Activated T-helper 1 cell treated with anti-CD3 and anti-CD28 coated beads, Interleukin-2, amount 50 U/mL, for 16 hours (primary cell): ENCODE measurements at places on chromosomes 12 and 14.

DNA sequence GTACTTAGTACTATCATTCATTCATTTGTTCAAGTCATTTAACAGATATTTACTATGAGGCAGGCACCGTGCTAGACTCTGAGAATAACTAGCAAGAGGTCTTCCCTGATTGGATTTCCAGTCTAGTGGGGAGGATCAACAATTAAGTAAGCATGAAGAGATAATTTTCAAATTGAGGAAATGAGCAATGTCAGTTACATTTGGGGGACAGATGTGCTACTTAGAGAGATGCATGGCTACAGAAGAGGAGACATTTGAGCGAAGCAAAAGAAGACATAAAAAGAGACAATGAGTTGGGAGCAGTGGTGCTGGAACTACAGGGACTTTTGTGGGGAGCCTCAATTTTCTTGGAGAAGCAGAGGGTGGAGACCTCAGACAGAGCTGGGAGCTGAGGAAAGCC, 7.7 kb downstream of the KCNA5 start:
- no peak for DNase-seq

- no peak for DNase-seq
Measured at GRCh38 chr12:4663971-4664505, 15.1 kb downstream of the NDUFA9 start.

- no peak for DNase-seq
Measured at GRCh38 chr12:3533703-3534386, 42.8 kb downstream of the PRMT8 start.

DNA sequence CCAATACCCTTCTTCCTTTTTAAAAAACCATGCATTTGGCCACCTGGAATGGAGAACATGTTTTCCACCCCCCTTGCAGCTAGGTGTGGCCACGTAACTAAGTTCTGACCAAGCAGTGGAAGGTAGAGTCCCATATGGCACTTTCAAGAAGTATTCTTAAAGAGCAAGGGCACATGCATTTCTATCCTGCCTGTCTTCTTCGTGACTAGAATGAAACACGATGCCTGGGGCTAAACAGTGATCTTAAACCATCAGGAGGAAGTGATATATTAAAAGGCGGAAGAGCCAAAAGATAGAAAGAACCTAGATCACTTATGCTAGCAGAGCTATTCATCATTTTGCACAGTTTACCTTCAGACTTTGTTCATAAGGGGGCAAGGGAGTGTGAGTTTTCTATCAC, 16.0 kb upstream of the DDX11 start:
- no peak for DNase-seq

DNA sequence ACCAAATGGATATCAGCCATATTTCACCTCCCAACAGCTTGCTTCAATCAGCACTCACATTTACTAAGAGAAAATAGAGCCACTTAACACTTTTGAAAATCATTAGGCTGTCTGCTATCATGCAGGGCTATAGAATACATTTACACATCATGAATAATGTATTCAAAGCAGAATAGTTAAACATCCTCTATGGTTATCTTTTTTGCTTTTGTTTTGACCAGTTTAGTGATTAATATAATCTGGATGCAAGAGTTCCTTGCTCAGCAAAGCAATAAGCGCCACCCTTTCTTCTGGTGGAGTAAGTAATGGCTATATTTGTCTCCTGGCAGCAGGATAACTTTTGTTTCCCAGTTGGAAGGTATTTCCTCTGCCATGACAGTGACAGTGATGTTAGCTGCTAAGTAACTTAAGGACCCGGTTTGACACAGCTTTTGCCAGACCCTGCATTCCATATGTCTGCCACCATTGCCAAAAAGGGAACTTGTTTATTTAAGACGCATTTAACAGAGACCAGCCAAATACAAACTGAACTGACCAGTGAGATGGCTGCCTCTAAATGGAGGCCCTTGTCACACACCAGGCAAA, 70.3 kb upstream of the NR2C1 start:
- no peak for DNase-seq

DNA sequence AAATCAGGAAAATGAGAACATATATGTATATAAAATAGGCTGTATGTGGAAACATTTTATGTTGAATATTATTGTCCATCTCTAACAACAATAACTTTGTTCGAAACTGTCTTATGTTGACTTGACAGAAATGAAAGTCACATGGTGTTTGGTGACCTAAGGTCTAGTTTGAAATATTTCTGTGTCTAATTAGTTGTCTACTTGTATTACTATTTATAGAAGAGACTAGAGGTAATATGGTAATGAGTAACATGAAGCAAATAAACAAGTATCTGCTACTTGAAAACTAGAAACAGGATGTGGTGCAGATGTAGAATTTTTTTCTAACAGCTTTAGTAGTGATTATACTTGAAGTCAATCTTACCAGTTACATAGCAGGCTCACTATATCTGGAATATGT, 3.9 kb downstream of the GPHN start:
- DNase-seq = no peak

GRCh38 chr12:128772249-128772648, 51.5 kb downstream of the SLC15A4 start:
- DNase-seq = no peak
